ENCODE measurements at places on chromosomes 11 and 22.

GRCh38 chr11:8608652-8609051 is 14.6 kb upstream of the STK33 start:
- H3K4me1 ChIP-seq, result no peaks in the 10 kb centered on the region
- DNase-seq, result no peak
- no peaks in the 10 kb centered on the region for H3K36me3 ChIP-seq
- H3K27me3 ChIP-seq, result no peaks in the 10 kb centered on the region
- no peak overlapping the region for H3K4me3 ChIP-seq
- no peak overlapping the region for H3K27ac ChIP-seq

DNA sequence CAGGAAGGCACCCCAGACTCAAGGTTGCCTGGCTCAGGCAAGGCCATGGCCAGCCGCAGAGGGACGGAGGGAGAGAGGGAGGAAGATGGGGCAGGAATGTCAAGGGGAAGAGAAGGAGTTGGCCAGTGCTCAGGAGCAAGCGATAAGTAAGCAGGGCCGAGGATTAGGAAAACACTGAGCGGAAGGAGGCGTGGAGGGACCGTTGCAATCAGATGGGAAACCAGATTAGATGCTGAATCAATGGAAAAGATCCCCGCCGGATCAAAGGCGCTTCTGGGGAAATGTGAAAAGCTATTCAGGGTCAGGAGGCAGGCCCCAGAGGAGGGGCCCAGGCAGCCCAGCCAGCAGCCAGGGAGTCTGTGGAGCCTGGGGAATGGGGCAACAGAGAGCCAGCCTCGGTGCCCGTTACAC is 26.6 kb upstream of the MYEOV start:
- DNase-seq, result no peak
- no peaks in the 10 kb centered on the region for H3K27me3 ChIP-seq
- no peak overlapping the region for H3K4me3 ChIP-seq
- no peaks in the 10 kb centered on the region for H3K36me3 ChIP-seq

GRCh38 chr11:114064216-114064615 is 4.7 kb downstream of the ZBTB16 start:
- peaks cover 7% of the 10 kb centered on the region for H3K4me1 ChIP-seq
- no peak for DNase-seq
- H3K36me3 ChIP-seq, result no peaks in the 10 kb centered on the region
- H3K4me3 ChIP-seq, result no peak overlapping the region
- peaks cover 4% of the 10 kb centered on the region for H3K27me3 ChIP-seq

GRCh38 chr11:15690320-15690719 is 575.6 kb downstream of the INSC start:
- H3K4me1 ChIP-seq, result no peaks in the 10 kb centered on the region
- no peak overlapping the region for H3K27ac ChIP-seq
- no peaks in the 10 kb centered on the region for H3K27me3 ChIP-seq
- H3K36me3 ChIP-seq, result no peaks in the 10 kb centered on the region

GRCh38 chr11:27447288-27448183 is 25.1 kb downstream of the LGR4 start:
- no peaks in the 10 kb centered on the region for H3K4me1 ChIP-seq
- H3K27me3 ChIP-seq, result no peaks in the 10 kb centered on the region
- no peak for DNase-seq
- no peaks in the 10 kb centered on the region for H3K36me3 ChIP-seq
- no peak overlapping the region for H3K27ac ChIP-seq

GRCh38 chr11:111393096-111393495 is 14.0 kb upstream of the POU2AF1 start:
- H3K4me1 ChIP-seq, result no peaks in the 10 kb centered on the region
- H3K27me3 ChIP-seq, result no peaks in the 10 kb centered on the region
- no peaks in the 10 kb centered on the region for H3K36me3 ChIP-seq
- H3K4me3 ChIP-seq, result no peak overlapping the region

GRCh38 chr11:126502159-126502558 is 146.7 kb downstream of the ST3GAL4 start:
- H3K27me3 ChIP-seq, result no peaks in the 10 kb centered on the region
- H3K36me3 ChIP-seq, result no peaks in the 10 kb centered on the region
- H3K4me1 ChIP-seq, result no peaks in the 10 kb centered on the region
- no peak for DNase-seq
- H3K4me3 ChIP-seq, result no peak overlapping the region
- no peak overlapping the region for H3K27ac ChIP-seq

DNA sequence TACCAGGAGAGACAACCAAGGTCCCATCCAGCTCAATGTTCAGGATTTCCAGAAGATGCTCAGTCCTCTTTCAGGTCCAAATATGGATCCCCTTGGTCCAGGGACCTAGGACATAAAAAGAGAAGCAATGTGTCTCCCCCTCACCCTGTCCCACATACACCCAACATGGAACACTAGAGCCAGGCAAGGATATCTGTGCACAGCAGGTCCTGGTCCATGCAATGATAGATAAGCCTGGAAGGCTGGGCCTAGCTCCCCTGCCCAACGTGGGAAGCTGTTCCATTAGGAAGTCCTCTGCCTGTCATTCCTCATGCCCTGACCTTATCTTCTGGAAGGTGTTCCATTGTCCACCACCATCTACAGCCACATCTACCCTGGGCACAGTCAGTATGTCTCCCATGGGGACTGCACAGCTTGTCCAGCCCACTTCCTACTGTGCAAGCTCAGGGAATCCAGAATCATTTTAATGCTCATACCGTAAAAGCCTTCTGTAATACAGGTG is 1434.8 kb downstream of the TBC1D22A start:
- no peak overlapping the region for H3K4me3 ChIP-seq
- no peaks in the 10 kb centered on the region for H3K27me3 ChIP-seq
- no peak for DNase-seq
- no peaks in the 10 kb centered on the region for H3K4me1 ChIP-seq
- no peak overlapping the region for H3K27ac ChIP-seq

DNA sequence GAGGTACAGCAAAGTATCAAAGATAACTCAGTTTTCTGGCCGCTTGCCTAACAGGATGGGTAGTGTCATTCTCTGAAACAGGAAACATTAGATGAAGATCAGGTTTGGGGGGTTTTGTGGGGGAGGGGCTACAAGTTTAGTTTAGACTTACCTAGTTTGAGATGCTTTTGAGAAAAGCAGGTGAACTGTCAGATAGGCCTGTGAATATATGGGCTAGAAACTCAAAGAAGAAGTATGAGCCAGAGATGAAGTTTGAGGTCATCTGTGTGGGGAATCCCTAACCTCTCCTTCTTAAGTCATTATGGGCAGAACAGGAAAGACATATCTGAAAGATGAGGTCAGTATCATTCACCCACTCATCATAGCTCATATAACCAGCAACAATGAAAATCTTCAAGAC is 11.9 kb downstream of the HOATZ start:
- no peaks in the 10 kb centered on the region for H3K36me3 ChIP-seq
- no peak overlapping the region for H3K4me3 ChIP-seq
- H3K4me1 ChIP-seq, result peaks cover 5% of the 10 kb centered on the region
- no peak for DNase-seq

DNA sequence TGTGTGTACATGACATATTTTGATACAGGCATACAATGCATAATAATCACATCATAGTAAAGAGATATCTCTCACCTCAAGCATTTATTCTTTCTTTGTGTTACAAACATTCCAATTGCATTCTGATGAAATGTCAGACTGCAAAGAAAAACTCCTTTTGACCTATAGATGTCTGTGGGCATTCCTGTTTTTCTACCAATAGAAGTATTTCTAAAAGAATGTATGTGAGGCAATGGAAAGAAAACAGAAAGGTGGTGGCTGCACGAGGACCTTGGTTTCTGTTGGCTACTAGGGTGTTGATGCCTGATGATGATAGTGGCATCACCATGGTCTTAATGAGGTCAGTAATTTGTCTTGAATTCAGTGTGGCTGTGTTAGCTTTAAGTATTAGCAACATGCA is 137.0 kb upstream of the ANO3 start:
- H3K36me3 ChIP-seq, result no peaks in the 10 kb centered on the region
- no peaks in the 10 kb centered on the region for H3K27me3 ChIP-seq
- DNase-seq, result no peak

DNA sequence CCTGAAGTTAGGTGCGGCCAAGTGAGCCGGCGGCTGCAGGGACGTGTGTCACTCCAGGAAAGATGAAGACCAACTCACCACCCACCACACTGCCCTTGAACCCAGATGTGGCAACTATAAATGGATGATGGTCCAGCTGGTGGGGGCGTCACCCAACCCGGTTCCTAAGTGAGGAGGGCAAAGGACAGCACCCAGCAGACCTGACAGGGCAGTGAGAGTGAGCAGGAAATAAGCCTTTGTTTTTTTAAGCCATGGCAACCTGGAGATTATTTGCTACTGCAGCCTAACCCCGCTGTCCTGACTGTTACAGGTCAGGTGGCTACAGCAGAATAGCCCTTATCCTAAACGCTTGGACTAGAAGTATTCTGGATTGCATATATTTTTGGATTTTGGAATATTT is 228.9 kb downstream of the CTTN start:
- no peak for DNase-seq
- no peaks in the 10 kb centered on the region for H3K4me1 ChIP-seq
- no peak overlapping the region for H3K4me3 ChIP-seq
- no peak overlapping the region for H3K27ac ChIP-seq

DNA sequence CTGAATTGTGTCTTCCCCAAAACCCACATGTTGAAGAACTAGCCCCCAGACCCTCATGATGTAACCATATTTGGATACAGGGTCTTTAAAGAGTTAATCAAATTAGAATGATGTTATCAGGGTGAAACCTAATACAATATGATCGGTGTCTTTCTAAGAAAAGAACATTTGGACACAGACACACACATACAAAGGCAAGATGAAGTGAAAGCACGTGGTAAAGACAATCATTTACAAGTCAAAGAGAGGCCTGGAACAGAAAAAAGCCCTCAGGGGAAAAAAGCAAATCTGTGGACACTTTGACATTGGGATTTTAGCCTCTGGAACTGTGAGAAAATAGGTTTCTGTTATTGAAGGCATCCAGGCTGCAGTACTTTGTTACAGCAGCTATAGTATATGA is 733.4 kb downstream of the JRKL start:
- no peak overlapping the region for H3K4me3 ChIP-seq
- no peak for DNase-seq
- no peaks in the 10 kb centered on the region for H3K27me3 ChIP-seq
- H3K4me1 ChIP-seq, result no peaks in the 10 kb centered on the region

GRCh38 chr22:19717691-19718455 is 3.6 kb downstream of the SEPTIN5 start:
- H3K27ac ChIP-seq, result no peak overlapping the region
- peaks cover 25% of the 10 kb centered on the region for H3K27me3 ChIP-seq
- peaks cover 25% of the 10 kb centered on the region for H3K4me1 ChIP-seq
- DNase-seq, result peak; percentile 83
- H3K36me3 ChIP-seq, result no peaks in the 10 kb centered on the region

DNA sequence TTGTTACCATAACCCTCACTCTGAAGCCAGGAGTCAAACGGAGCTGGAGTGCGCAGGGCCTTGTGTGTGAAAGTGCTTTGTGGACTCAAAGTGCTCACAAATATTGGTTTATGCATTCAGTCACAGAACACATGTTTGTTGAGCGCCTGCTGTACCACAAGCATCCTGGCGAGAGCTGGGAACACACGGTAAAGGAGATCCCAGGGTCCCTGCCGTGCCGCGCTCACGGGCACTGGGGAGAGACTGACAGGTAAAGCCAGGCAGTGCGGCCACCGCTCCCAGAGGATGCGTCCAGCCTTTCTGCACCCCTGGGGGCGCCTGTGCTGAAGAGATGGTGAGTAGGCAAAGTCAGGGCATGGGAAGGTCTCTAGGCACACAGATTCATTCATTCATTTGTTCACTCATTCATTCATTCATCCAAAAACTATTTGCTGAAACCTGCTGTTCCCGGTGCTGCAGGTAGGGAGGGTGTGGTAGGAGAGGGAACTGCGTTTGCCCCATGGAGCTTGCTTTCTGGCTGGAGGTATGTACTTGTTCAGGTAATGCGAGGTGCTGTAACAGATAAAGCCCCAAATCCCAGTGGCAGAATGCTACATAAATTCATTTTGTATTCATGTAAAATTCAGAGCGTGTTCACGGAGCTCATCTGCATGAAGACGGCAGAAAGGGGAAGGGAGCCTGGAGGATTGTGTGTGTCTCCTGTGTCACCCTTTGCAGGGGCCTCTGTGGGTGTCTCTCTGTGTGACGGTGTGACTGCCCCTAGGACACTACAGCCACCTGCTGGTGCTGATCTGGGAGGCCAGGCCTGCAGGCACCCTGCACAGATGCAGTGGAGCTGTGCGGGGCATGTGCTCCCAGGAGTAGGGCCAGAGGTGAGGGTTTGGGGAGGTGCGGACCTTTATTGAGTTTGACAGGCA is 167.0 kb upstream of the B3GAT1 start:
- peaks cover 11% of the 10 kb centered on the region for H3K4me1 ChIP-seq
- no peaks in the 10 kb centered on the region for H3K27me3 ChIP-seq
- H3K4me3 ChIP-seq, result no peak overlapping the region

GRCh38 chr11:11243590-11244469 is 109.2 kb downstream of the CSNK2A3 start:
- peak overlapping the region; percentile 52 for H3K27ac ChIP-seq
- H3K36me3 ChIP-seq, result no peaks in the 10 kb centered on the region
- peak; percentile 69 for DNase-seq
- peaks cover 30% of the 10 kb centered on the region for H3K4me1 ChIP-seq
- H3K27me3 ChIP-seq, result no peaks in the 10 kb centered on the region
- H3K4me3 ChIP-seq, result no peak overlapping the region

GRCh38 chr11:4202749-4203148 is 108.2 kb downstream of the RRM1 start:
- DNase-seq, result no peak
- H3K4me1 ChIP-seq, result no peaks in the 10 kb centered on the region
- H3K27ac ChIP-seq, result no peak overlapping the region
- no peaks in the 10 kb centered on the region for H3K27me3 ChIP-seq
- H3K4me3 ChIP-seq, result no peak overlapping the region
- H3K36me3 ChIP-seq, result no peaks in the 10 kb centered on the region

GRCh38 chr22:46454504-46455269 is 82.7 kb downstream of the CELSR1 start:
- H3K4me3 ChIP-seq, result no peak overlapping the region
- H3K4me1 ChIP-seq, result no peaks in the 10 kb centered on the region
- no peak overlapping the region for H3K27ac ChIP-seq
- no peak for DNase-seq

DNA sequence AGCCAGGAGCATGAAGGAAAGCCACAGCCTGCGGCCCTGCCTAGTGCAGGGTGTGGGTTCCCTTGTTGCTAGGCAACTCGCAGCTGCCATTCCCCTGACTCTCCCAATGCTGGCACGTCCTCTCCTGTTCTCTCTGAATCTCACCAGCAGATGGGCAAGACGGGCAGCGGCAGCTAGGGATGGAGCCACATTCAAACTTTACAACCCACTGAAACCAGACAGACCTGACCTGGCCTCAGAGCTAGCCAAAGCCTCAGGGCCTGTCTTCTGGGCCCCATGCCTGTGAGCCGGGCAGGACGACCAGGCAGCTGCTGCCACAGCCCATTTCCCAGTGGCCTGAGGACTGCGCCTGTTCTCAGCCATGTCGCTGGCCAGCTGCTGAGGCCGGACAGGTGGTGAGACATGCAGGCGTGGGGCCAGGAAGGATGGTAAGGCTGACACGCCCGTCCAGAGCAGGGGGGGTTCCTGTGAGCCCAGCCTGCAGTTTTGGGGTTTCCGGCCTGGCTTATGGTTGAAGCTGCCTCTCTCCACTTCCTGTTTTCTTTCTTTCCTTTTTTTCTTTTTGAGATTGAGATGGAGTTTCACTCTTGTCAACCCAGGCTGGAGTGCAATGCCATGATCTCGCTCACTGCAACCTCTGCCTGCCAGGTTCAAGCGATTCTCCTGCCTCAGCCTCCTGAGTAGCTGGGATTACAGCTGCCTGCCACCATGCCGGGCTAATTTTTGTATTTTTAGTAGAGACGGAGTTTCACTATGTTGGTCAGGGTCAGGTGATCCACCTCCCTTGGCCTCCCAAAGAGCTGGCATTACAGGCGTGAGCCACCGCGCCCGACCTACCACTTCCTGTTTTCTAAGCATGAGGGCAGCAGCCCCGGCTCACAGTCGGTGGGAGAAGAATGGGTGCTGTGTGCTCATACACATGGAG is 4.1 kb downstream of the SUN2 start:
- peak; percentile 86 for DNase-seq
- peak overlapping the region; percentile 74 for H3K27ac ChIP-seq
- H3K4me1 ChIP-seq, result peaks cover 70% of the 10 kb centered on the region
- peaks cover 61% of the 10 kb centered on the region for H3K36me3 ChIP-seq

All from CD4-positive, alpha-beta memory T cell (primary cell).